ENCODE measurements at places on chromosomes 4 and X.
A peak's percentile ranks its signal among the peaks of the same experiment; 100 is the strongest.

DNA sequence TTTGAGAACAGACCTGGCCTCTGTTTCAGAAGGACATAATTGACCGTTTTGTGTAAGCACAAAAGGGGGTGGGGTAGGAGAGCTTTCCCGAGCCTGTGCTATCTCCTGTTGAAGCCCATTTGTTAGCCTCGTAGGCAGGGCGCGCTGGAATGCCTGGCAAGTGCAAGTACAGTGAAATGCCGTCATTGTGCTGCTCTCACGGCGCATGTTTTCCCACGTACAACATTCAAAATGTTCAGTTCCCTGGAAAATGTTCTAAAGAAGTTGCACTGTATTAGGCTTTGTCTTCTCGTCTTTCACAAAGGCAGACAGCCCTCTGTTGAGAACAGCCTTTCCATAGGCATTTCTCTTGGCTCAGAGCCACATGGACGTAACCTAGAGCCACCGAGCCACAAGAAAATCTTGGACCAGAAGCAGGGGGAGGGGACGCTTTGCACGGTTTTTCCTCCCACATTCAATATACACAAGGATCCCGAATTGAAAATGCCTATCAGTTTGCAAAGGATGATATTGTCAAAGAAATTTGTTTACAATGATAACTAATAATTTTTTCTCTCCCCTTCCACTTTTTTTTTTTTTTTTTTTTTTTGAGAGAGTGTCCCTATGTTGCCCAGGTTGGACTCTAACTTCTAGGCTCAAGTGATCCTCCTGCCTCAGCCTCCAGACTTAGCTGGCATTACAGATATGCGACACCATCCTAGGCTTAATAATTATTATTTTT, 54.6 kb upstream of the RAPGEF2 start:
- DNase-seq, result no peak

DNA sequence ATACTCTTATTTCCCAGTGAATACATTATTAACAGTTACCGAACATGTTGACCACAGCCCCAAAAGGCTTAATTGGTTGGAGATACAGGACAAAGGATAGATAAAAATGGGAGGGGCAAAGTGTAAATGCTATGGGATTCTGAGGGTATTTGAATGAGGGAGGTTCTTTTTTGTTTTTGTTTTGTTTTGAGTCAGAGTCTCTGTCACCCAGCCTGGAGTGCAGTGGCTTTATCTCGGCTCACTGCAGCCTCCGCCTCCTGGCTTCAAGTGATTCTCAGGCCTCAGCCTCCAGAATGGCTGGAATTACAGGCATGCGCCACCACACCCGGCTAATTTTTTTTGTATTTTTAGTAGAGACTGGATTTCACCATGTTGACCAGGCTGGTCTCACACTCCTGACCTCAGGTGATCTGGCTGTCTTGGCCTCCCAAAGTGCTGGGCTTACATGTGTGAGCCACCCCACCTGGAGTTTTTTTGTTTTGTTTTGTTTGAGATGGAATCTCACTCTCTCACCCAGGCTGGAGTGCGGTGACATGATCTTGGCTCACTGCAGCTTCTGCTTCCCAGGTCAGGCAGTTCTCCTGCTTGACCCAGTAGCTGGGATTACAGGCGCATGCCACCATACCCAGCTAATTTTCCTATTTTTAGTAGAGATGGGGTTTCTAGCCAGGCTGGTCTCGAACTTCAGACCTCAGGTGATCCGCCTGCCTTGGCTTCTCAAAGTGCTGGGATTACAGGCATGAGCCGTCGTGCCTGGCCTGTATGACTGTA, 9.0 kb downstream of the UBE2K start:
- DNase-seq, result no peak

DNA sequence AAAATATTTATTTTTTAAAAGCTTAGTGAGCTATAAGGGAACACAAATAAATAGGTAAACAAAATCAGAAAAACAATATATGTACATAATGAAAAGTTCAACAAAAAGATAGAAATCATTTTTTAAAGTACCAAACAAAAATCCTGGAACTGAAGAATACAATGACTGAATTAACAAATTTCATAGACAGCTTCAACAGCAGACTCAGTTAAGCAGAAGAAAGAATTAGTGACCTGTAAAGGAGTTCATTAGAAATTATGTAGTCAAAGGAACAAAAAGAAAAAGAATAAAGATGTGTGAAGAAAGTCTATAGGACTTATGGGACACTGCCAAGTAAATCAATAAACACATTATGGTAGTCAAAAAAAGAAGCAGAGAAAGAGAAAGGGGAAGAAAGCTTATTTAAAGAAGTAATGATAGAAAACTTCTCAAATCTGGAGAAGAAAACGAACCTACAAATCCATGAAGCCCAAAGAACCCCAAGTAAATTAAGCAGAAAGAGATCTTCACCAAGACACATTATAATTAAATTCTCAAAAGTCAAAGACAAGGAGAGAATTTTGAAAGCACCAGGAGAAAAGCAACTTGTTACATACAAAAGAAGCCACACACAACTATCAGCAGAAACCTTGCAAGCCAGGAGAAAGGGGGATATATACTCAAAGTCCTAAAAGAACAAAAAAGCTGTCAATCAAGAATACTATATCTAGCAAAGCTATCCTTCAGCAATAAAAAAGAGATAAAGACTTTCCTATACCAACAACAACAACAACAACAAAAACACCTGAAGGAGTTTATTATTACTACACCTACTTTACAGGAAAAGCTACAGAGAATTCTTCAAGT, 338.9 kb downstream of the PTTG2 start:
- DNase-seq, result no peak

GRCh38 chr4:87014284-87014782, 79.5 kb downstream of the AFF1 start:
- DNase-seq, result no peak

- no peak for DNase-seq
These were observed 45.0 kb upstream of the USP46 start for GRCh38 chr4:52704133-52704532.

GRCh38 chr4:30460818-30461217, 259.4 kb upstream of the PCDH7 start:
- no peak for DNase-seq

GRCh38 chr4:185204238-185204910, 574 bp upstream of the CFAP97 start:
- DNase-seq, result no peak

DNA sequence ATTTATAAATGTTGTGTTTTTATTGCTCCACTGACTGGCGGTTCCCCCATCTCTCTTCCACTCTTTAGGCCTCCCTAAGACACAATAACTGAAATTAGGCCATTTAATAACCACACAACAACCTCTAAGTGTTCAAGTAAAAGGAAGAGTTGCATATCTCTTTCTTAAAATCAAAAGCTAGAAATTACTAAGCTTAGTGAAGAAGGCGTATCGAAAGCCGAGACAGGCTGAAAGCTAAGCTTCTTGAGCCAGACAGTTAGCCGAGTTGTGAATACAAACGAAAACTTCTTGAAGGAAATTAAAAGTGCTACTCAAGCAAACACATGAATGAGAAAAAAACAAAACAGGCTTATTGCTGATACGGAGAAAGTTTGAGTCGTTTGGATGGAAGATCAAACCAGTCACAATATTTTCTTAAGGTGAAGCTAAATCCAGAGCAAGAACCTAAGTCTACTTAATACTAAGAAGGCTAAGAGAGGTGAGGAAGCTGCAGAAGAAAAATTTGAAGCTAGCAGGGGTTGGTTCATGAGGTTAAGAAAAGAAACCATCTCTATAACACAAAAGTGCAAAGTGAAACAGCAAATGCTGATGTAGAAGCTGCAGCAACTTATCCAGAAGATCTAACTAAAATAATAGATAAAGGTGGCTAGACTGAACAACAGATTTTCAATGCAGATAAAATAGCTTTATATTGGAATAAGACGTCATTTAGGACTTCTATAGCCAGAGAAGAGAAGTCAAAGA, 194.0 kb upstream of the TTC29 start:
- no peak for DNase-seq

DNA sequence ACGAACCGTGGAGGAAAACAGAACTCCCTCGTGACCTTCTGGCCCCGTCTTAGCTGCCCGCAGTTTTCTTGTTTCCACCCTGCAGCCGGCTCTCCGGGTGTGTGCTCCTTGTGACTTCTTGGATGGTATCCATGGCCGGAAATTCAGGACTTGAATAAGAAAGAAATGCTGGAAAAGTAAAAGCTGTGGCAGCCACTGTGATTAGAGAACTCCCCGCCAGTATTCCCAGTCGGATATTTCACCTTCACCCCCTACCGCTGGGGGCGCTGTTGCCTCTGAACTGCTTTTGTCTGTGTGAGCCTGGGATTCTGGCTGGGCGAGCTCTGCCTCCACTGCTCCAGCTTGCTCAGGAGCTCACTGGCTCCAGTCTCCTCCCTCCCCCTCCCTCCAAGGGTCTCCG, 41.5 kb upstream of the CYP4V2 start:
- DNase-seq, result peak; percentile 29

GRCh38 chr4:151853034-151853433, 92.2 kb upstream of the GATB start:
- DNase-seq, result no peak

- no peak for DNase-seq
These were observed 19.8 kb upstream of the FAM241A start for GRCh38 chr4:112125416-112125815.

- no peak for DNase-seq
These were observed 28.6 kb downstream of the STAP1 start for GRCh38 chr4:67587156-67587555.

DNA sequence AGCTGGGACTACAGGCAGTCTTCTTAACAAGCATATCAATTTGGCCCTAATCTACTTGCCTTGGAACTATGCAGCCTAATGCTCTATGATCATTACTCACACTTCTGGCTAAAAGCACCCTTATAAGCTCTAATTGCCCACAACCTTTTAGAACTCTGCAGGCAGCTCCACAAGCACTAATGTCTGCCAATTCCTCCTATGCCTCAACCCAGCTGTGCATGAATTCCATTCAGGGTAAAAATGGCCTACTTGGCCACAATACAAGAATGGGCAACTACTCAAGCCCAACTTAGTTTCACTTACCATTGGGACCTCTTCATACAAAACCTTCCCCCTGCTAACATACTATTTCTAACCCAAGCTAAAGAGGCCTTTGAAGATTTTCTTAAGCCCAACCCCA, 51.7 kb downstream of the ZNF718 start:
- DNase-seq, result no peak

GRCh38 chrX:64571011-64571410, 175.8 kb upstream of the MTMR8 start:
- no peak for DNase-seq

- DNase-seq, result no peak
These were observed 1.8 kb upstream of the OTUD4 start for GRCh38 chr4:145182222-145182621.

- DNase-seq, result no peak
These were observed 26.4 kb downstream of the HMGB2 start for GRCh38 chr4:173307778-173308177.

- DNase-seq, result no peak
These were observed 2201.2 kb downstream of the ARAP2 start for GRCh38 chr4:34043131-34043530.

- DNase-seq, result no peak
These were observed 112.5 kb downstream of the CCNG2 start for GRCh38 chr4:77269505-77269904.

GRCh38 chr4:162981823-162982222, 184.9 kb downstream of the NAF1 start:
- no peak for DNase-seq

DNA sequence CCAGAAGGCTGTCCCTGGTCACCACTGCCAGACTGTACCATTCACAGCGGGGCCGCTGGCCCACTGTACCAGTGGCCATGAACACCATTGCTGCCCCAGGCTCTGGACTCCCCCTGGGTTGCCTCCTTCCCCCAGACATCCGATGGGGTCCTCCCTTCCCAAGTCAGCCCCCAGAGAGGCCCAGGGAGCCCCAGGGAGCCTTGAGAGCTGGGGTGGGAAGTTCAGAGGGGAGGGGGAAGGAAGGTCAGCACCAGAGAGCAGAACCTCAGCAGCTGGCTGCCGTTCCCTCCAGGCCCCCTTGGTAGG, 441 bp upstream of the ARHGAP4 start:
- no peak for DNase-seq

All from activated gamma-delta T cell treated with Interleukin-2 at 50 U/mL for 16 hours (primary cell).